ENCODE measurements at places on chromosomes 3 and 15.
A peak's percentile ranks its signal among the peaks of the same experiment; 100 is the strongest.

- DNase-seq: no peak
Observed at GRCh38 chr15:97189162-97189780, 771.2 kb upstream of the ARRDC4 start.

GRCh38 chr15:39997031-39997430 is 42.0 kb downstream of the SRP14 start:
- DNase-seq: no peak

- DNase-seq: no peak
Observed at GRCh38 chr3:5090197-5090596, 31.9 kb upstream of the ARL8B start.

- DNase-seq: no peak
Observed at GRCh38 chr15:36344887-36345286, 234.5 kb upstream of the CDIN1 start.

DNA sequence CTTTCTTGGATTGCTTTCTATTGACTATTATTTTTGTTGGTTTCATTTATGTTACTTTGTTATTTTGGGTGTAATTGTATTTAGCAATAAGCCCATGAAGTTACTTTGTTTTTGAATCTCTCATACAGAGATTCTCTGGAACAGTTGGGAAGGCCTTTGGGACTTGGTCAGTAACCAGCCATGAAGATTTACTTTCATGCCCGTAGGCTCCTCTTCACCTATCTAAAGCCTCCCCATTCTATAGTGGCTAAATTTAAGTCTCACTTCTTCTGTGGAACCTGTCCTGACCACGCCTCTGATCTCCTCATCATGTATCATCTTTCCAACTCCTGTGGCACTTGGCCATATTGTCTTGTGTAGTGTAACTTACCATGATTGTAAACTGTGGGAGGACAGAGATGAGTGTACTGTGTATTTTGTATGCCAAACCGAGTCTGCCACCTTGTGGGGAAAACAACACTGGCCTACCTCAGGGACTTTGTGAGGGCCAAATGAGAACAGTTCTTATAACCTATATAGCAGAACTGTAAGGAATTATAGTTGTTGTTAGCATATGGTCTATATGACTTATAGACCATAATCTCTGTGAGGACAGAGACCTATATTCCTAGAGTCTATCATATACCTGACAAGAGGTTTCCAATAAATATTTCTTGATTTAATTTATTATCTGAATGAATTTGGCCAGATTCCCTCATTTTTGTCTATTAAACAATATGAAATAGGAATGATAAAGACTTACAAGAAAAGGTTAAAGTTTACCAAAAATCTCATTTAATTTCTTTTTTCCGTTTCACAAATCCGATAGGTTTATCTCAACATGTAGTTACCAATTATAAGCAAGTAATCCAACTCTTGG is 75.0 kb downstream of the STARD9 start:
- peak; percentile 84 for DNase-seq

- DNase-seq: no peak
Observed at GRCh38 chr15:84822653-84823281, 5.6 kb downstream of the ALPK3 start.

DNA sequence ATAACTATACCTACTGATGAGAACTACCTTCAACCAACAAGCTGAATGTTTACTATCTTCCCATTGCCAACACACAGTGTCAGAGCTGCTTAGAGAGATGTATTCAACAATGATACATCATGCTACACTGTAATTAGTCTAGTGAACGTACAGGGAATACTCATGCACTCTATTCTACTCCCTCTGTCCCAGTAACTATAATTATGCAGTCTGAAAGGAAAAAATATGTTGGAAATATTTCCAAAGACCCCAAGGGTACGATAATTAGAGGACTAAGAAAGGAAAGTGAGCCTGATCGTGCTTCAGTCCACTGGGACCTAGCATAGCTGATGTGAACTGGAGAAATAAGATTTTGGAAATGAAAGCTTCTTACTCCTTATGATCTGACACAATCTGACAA is 36.9 kb upstream of the FSIP1 start:
- DNase-seq: no peak

DNA sequence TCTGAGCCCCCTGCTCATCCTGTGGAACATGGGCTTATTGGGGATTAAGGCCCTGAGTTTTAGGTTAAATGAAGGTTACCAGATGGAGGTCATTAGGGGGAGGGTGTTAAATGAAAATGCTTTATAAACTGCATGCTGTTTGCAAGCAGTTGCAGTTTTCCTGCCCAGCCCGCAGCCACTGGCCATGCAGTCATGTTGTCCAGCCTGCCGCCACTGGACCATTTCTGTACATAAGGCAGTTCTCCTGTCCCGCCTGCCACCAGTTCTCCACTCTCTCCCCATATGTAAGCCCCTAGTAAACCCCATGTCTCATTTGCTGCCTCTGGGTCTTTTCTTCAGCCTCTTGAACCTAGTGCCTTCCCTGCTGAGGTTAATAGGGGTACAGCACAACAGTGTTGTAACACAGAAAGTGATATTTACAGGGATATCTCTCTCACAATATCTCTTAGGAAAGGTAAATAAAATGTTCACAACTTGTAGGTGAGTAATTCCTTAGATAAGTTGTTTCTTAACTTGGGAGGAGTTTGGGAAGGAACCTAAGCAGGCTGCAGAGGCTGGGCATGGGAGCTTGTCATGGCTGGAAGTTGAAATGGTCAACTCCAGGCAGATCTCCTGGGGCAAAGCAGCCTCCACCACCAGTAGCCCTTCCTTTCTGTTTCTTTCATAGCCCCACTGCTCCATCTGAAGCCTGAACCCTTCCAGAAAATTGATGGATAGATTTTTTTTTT is 148.2 kb downstream of the CMSS1 start:
- no peak for DNase-seq

DNA sequence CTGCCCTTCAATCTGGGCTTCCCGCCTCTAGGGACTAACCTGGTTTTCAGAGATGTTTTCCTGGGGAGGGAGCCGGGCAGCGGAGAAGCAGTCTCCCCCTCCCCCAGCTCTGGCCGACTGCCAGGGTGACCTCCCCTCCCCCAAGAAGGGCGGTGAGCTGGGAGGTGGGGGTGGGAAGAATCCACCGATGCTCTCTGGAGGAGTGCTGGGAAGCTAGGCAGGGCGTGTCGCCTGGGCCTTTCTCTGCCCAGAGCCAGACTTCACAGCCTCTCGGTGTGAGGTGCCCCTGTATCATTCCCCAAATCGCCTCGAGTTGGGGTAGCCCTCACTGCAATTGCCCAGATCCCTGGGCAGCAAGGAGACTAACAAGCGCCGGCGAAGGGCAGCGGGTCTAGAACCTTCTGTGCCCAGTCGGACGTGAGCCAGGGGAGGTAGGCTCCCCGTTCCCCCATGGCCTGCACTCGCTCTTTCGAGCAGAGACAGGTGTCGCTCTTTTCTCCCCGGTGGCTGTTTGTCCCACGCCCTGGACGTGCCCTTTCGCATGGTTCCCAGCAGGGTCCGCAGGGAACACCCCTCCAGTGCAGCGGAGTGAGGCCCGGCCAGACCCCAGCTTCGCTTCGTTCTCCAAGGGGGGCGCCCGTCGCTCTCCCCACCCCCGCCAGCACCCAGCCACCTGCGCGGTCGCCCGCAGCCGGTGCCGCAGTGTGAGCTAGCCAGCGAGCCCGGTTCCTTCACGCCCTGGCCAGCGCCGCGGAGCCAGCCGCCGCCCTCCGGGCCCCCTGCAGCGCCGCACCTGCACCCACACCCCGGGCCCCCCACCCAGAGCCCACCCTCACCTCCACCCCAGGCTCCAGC is 1.1 kb downstream of the RAB6B start:
- DNase-seq: no peak

- no peak for DNase-seq
Observed at GRCh38 chr3:188841906-188842305, 329.9 kb upstream of the TPRG1 start.

DNA sequence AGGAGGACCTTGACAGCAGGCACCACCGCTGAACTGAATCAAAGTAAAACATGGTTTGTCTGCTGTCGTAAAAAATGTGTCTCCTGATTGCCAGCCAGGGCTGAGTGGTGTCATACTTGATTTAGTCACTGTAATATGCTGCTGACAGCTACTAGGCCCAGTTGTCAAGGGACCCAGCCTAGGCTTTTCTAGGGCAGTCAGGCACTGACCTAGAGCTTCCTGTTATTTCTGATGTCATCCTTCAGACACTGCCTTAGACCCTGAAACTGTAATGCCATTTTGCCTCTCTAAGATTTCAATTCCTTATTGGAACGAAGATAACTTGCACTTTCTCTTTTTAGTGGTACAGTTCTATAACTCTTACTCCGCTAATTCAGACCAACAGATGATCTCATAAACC is 2.6 kb upstream of the MRPL3 start:
- no peak for DNase-seq

- DNase-seq: no peak
Observed at GRCh38 chr3:118501152-118501551, 533.5 kb downstream of the IGSF11 start.

- no peak for DNase-seq
Observed at GRCh38 chr3:138351151-138351550, 2.8 kb downstream of the MRAS start.

DNA sequence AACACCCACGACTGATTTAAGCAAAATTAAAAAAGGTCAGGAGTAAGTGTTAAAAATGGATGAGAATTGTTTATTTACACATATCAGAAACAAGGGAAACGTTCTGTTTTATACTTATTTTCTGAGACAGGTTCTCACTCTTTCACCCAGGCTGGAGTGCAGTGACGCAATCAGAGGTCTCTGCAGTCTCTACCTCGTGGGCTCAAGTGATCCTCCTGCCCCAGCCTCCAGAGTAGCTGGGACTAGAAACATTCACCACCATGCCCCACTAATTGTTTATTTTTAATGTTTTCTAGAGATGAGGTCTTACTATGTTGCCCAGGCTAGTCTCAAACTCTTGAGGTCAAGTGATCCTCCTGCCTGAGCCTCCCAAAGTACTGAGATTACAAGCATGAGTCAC is 1080.3 kb downstream of the ROBO1 start:
- DNase-seq: no peak

GRCh38 chr3:32569540-32570420 is 878 bp downstream of the DYNC1LI1 start:
- peak; percentile 65 for DNase-seq

- no peak for DNase-seq
Observed at GRCh38 chr3:190048932-190049441, 71.7 kb downstream of the P3H2 start.

DNA sequence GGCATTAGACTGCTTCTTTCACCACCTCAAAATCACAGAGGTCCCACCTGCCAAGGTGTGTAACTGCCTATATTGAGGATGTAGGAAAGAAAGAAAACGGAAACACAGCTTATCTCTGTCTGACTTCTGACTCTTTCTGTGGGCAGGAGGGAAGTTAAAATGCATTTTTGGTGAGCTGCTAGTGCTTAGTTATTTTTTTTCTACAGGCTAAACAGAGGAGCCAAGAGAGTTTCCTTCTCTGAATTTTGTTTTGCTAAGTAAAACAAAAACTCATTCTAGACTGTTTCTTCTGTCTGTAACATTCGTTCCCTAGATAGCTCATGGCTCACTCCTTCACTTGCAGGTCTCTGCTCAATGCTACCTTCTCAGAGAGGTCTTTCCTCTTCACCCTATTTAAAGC is 18.8 kb upstream of the AMOTL2 start:
- DNase-seq: no peak

- DNase-seq: no peak
Observed at GRCh38 chr3:144221761-144222160, 250.1 kb downstream of the DIPK2A start.

DNA sequence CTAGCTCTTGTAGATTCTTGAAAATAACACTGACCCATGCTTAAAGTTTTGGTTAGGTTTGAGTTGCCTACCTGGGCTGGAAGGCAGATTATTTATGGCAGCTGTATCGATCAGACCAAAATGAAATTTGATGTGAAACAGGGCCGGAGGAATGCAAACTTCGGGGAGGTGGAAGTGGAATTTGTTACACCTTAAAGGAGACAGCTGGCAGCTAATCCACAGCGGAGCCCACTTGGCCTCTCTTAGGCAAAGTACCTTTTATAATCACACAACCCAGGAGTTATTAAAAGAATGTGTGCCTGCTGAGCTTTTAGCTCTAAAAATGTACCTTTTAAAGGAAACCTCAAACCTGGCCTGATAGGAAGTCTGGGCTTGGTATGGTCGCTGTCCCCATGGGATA is 250.9 kb upstream of the TPM1 start:
- DNase-seq: no peak

DNA sequence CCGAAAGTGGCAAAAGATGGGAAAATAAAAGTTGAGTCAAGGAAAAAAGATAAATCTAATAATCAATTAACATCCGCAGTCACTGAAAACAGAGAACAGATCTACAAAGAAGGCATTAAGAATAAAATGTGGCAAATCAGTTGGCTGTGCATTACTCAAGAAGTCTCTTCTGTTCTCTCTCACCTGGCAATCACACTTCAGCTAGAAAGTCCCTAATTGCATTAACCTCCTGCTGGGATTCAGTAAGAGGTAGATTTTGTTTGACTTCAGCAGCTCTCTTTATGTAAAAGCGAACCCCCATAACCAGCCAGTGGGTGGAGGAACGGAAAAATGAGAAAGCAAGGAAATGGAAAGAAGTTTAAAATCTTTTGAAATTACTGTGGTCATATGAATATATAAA is 94.7 kb upstream of the PLXND1 start:
- no peak for DNase-seq

- DNase-seq: no peak
Observed at GRCh38 chr3:46085421-46086082, 58.3 kb upstream of the XCR1 start.

GRCh38 chr3:184290331-184290730 is 8.7 kb upstream of the PSMD2 start:
- DNase-seq: no peak

DNA sequence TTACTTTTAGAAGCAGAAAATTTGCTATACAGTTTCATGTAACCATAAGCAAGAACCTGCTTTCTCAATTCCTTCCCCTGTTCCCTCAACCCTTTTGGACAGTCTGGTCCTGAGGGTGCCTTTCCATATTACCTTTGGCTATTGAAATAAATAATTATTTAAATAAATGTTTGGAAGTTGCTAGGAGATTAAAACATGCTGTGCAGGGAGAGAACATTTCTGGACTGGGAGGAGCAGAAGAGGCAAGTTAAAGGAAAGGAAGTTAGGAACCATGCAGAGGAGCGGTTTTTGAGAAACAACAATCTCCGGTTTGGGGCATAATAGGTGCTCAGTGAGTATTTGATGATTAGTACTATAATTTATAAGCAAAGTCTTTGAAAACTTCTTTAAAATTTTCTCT is 41.8 kb downstream of the ZNF609 start:
- no peak for DNase-seq

DNA sequence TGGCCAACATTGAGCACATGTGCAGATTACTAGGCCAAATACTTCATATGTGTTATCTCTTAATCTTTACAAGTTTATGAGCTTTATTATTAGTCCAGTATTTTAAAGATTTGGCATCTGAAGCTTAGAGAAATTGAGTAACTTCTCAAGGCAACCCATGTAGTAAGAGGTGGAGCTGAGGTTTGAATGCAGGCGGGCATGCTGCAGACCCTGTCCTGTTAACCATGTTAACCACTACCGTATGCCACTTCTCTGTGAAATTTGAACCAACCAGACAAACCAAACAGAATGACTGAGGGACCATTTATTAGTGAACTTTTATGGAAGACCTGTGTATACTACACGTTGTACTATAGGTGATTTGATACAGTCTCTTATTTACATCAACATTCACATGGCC is 49.7 kb downstream of the MEF2A start:
- no peak for DNase-seq

- no peak for DNase-seq
Observed at GRCh38 chr3:181265750-181266333, 276.3 kb upstream of the DNAJC19 start.

GRCh38 chr3:159726231-159726964 is 262.2 kb upstream of the IL12A start:
- DNase-seq: no peak

GRCh38 chr3:159032311-159032710 is 230.5 kb downstream of the MFSD1 start:
- DNase-seq: no peak
